ENCODE measurements at places on chromosomes 5 and 9. TPM values are rescaled to one million over a fixed set of nuclear protein-coding genes. Genes with fewer than 3 reads are reported as not detected.

GRCh38 chr9:75414371-75415160, 326.3 kb downstream of the OSTF1 start:
- H3K4me3 ChIP-seq: no peak overlapping the region
- H3K27me3 ChIP-seq: no peaks in the 10 kb centered on the region
- no peaks in the 10 kb centered on the region for H3K4me1 ChIP-seq
- no peak for DNase-seq
- no peaks in the 10 kb centered on the region for H3K36me3 ChIP-seq

GRCh38 chr5:92927291-92927778, 653.7 kb downstream of the NR2F1-AS1 start:
- H3K4me1 ChIP-seq: no peaks in the 10 kb centered on the region
- no peak overlapping the region for H3K27ac ChIP-seq

Gene MAMDC2
- 118 TPM for total RNA-seq

Gene LCN9
- not detected for total RNA-seq

Gene JAKMIP2
- total RNA-seq: 2.6 TPM

- peaks cover 3% of the 10 kb centered on the region for H3K27me3 ChIP-seq
- no peak for DNase-seq
- peak overlapping the region; percentile 56 for H3K27ac ChIP-seq
- H3K36me3 ChIP-seq: no peaks in the 10 kb centered on the region
- peaks cover 21% of the 10 kb centered on the region for H3K4me1 ChIP-seq
These were observed 31.1 kb upstream of the FGF1 start for GRCh38 chr5:142716963-142717362.

DNA sequence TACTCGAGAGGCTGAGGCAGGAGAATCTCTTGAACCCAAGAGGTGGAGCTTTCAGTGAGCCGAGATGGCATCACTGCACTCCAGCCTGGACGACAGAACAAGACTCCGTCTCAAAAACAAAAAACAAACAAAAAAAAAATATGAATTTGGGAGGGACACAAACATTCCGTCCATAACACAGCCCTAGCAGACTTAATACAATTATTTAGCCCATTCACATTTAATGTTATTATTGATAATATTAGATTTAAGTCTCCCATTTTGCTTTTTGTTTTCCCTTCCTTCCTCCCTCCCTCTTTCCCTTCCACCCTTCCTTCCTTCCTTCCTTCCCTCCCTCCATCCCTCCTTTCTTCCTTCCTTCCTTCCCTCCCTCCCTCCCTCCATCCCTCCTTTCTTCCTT, 4.6 kb upstream of the CCNI2 start:
- H3K4me3 ChIP-seq: no peak overlapping the region
- no peak for DNase-seq
- H3K27ac ChIP-seq: no peak overlapping the region
- H3K27me3 ChIP-seq: peaks cover 19% of the 10 kb centered on the region
- no peaks in the 10 kb centered on the region for H3K36me3 ChIP-seq
- peaks cover 8% of the 10 kb centered on the region for H3K4me1 ChIP-seq

DNA sequence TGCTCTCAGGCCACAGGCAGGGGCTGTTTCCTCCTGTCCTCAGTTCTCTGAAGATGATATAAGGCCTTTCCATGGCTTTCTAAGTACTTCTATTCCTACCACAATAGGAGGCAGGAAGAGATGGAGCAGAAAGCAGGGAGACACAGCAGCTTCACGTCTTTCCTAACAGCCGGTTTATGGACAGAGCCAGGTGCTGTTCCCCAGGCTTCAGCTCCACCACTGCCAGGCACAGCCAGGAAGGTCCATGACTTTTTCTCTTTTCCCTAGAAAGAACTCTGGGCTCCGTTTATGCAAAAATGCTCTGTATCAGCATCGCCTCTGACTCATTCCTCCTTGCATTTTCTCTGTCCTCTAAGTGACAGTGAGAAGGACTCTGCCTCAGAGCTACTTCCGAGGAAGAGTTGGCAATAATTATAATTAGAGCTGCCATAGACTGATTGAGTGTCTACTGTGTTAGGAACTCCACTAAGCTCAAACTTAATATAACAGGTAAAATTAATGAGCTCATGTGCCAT, 478.5 kb downstream of the RASEF start:
- H3K27ac ChIP-seq: no peak overlapping the region
- peak; percentile 75 for DNase-seq
- H3K4me1 ChIP-seq: no peaks in the 10 kb centered on the region
- H3K36me3 ChIP-seq: no peaks in the 10 kb centered on the region
- H3K4me3 ChIP-seq: no peak overlapping the region
- H3K27me3 ChIP-seq: no peaks in the 10 kb centered on the region

Gene MAPK9
- 37.8 TPM for total RNA-seq

- peak; percentile 53 for DNase-seq
- H3K36me3 ChIP-seq: no peaks in the 10 kb centered on the region
- H3K27me3 ChIP-seq: no peaks in the 10 kb centered on the region
- no peak overlapping the region for H3K4me3 ChIP-seq
- H3K27ac ChIP-seq: no peak overlapping the region
- H3K4me1 ChIP-seq: peaks cover 7% of the 10 kb centered on the region
These were observed 294.8 kb downstream of the GADD45G start for GRCh38 chr9:89899573-89899972.

Gene MED22
- total RNA-seq: 20.0 TPM

DNA sequence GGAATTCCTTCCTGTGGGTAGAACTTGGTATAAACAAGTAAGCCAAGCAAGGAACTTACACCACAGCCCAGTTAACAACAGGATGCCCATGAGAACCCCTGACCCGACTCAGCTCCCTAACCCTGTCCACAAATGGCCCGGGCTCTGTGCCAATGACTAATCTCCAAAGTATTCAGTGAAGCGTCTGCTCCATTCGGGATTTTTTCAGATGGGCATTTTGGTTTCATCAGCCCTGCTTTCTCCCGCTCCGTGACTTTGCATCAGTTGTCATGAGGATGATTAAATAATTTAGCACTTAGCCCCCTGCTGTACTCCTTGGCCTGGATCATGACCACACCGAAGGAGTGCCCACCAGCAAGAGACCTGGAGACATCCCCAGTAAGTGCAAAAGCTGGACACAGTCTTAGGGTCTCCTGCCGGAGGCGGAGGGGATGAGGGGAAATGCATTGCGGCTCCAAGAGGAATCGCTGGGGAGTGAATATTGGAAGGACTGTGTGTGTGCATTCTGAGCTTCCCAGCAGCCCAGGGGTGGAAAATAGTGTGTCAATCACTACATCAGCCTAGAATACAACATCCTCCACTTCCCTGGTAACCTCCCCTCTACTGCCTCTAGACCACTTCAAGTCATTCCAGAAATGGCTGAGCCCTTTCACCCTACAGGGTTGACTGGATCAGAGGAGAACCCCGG, 41.4 kb upstream of the DNAH5 start:
- no peaks in the 10 kb centered on the region for H3K27me3 ChIP-seq
- no peaks in the 10 kb centered on the region for H3K4me1 ChIP-seq
- no peaks in the 10 kb centered on the region for H3K36me3 ChIP-seq
- no peak for DNase-seq
- no peak overlapping the region for H3K4me3 ChIP-seq

- H3K36me3 ChIP-seq: no peaks in the 10 kb centered on the region
- peak; percentile 80 for DNase-seq
- H3K4me1 ChIP-seq: peaks cover 24% of the 10 kb centered on the region
- peak overlapping the region; percentile 29 for H3K27ac ChIP-seq
These were observed 24.7 kb upstream of the TJP2 start for GRCh38 chr9:69149321-69149807.

Gene ARHGEF28
- total RNA-seq: 31.2 TPM

Gene TLE1
- total RNA-seq: 77.3 TPM

GRCh38 chr5:61311836-61312808, 19.9 kb upstream of the ZSWIM6 start:
- no peak overlapping the region for H3K4me3 ChIP-seq
- H3K4me1 ChIP-seq: peaks cover 28% of the 10 kb centered on the region
- no peaks in the 10 kb centered on the region for H3K27me3 ChIP-seq

Gene MYMK
- total RNA-seq: not detected
